ENCODE measurements at places on chromosomes 13 and 19.

- DNase-seq = no peak
These were observed 708.6 kb upstream of the KLHL1 start for GRCh38 chr13:70816853-70817252.

- DNase-seq = no peak
These were observed 267.3 kb downstream of the LHFPL6 start for GRCh38 chr13:39335721-39336120.

DNA sequence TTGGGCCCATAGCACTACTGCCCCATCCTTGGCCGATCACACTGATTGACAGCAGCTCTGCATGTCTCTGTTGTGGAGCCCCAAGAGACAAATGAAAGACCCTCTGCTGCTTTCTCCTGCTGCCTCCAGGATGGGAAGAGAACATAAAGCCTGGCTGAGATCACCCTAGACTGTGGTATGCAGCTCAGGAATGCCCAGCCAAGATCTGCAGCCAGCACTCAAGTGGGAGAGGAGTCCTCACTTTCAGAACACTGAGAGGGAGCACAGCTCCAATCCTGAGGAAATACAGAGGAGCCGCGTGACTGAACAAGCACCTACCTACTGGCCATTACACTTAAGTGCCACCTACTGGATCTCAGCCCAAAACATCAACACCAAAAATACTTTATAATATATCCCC lies 203.0 kb downstream of the POSTN start:
- no peak for DNase-seq

- DNase-seq = no peak
These were observed 1.5 kb downstream of the FUT1 start for GRCh38 chr19:48750771-48751504.

DNA sequence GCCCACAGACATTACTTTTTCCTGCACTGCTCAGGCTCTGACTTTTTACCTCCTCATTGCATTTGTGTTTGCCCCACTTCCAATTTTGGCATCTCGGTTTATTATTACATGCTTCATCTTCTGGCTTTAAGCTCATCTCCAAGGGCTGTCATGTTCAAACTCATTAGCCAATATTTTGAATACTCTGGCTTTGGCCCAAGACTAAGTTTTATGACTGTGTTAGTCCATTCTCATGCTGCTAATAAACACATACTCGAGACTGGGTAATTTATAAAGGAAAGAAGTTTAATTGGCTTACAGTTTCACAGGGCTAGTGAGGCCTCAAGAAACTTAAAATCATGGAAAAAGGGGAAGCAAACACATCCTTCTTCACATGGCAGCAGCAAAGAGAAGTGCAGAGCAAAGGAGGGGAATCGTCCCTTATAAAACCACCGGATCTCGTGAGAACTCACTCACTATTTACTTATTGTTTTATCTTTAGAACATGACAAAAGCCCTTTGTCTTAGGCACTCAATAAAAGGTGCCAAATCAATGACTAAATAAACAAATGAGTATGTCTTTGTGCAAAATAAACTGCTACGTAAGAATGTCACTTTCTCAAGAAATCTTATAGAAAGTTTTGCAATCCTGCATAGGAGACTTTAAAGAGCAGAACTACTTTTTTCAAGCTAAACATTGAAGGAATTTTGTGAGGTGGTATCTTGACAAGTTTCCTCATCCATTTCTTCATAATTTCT lies 233.4 kb upstream of the SPRY2 start:
- DNase-seq = no peak

DNA sequence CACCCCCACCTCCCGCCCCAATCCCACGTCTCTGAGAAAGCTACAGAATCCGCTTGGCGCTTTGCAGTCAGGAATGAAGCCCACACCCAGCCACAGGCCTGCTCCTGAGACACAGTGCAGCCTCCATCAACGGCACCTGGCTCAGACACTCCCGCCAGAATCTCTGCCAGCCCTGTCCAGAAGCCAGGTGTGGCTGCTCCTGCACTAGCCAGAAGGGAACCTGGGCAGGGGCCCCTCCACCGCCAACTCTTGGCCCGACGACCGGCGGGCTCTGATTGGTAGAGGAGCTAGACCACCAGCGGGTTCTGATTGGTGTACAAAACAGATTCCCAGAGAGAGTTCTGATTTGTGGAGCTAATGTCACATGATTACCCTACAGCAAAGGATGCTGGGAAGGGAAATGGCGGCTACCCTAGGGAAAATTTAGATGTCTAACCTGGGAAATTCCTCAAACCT lies 2.9 kb upstream of the PPP6R1 start:
- DNase-seq = no peak

GRCh38 chr13:33204130-33204927 lies 81.2 kb downstream of the STARD13 start:
- no peak for DNase-seq

- DNase-seq = no peak
These were observed 172.3 kb upstream of the HTR2A start for GRCh38 chr13:47069133-47069532.

GRCh38 chr13:95544293-95544692 lies 8.2 kb upstream of the CLDN10 start:
- no peak for DNase-seq

GRCh38 chr19:14072535-14073260 lies at the start of gene MISP3:
MISP3 (plus strand) TSS chr19:14072786; CDS start chr19:14073310, 524 bp downstream.
- peak; percentile 11 for DNase-seq

DNA sequence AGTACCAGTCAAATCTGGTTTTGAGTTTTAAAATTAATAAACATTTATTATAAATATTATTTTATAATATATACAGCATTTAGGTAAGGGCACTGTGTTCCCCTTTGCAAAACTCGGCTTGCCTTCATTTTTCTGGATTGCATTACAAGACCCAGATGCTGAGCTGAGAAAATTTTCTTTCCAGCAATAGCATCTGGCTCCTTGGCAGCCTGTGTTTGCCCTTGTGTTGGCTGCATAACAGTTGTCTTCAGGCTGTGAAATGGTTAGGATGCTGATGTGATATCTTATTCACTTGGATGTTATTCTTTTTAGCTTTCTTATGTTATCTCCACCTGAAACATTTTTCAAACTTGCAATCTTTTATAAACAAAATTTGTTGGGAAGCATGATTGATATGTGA lies 784.4 kb downstream of the DACH1 start:
- no peak for DNase-seq
